ENCODE measurements at places on chromosomes 1 and 21.

- no peak for DNase-seq
Measured at GRCh38 chr1:156840898-156841279, 18.0 kb downstream of the INSRR start.

DNA sequence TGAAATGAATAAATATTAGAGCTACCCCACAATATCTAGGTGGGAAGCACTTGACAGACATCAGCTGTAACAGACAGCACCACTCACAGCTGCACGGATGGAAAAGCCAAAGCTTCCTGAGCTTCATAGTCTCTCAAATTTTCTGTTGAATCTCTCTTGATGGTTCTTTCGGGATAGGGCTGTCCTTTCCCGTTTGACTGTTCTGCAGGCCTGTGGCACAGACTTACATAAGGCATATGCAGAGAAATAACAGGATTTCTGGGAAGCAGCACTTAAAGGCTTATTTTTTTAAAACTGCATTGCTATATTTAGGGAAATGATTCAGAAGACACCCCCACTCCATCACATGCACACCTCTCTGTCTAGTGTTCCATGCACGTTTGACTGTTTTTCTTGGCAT, 77.5 kb downstream of the ZNF648 start:
- no peak for DNase-seq

- DNase-seq, result peak; percentile 19
Measured at GRCh38 chr1:114025609-114026401, 46.5 kb downstream of the OLFML3 start.

DNA sequence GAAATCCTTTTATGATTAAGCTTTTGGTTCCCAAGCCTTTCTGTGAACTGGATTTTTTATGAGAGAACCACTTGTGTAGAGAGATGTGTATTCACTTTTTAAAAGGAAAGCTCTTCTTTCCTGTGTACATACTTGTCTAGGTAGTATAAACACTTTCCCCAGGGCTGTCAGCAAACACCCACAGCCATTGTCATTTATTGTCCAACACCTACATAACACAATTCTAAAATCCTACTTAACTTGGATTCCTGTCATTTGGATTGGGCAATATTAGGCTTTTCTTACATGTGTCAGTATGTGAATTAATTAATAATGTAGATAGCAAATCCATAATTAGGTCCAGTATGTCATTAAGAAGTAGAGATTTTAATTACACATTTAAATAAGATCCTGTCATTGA, 12.3 kb downstream of the DDX20 start:
- no peak for DNase-seq

DNA sequence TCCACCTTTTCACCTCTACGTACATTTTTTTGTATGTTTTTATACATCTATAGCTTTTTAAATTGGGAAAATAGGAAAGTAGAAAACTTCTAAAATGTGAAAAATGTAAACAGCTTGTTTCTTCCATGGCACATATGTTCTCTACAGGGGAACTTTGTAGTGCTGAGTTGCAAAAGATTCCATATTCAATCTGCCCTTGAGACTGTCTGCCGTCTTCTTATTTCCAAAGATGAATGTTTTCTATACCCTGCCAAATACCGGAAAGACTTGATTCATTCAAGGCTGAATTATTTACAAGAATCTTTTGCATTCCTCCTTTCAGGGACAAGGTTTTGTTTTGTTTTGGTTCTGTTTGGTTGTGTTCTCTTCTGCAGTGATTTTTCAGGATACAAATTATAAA, 1334.5 kb upstream of the ADGRL4 start:
- no peak for DNase-seq

- peak; percentile 61 for DNase-seq
Measured at GRCh38 chr1:236608930-236609726, 4.8 kb upstream of the HEATR1 start.

DNA sequence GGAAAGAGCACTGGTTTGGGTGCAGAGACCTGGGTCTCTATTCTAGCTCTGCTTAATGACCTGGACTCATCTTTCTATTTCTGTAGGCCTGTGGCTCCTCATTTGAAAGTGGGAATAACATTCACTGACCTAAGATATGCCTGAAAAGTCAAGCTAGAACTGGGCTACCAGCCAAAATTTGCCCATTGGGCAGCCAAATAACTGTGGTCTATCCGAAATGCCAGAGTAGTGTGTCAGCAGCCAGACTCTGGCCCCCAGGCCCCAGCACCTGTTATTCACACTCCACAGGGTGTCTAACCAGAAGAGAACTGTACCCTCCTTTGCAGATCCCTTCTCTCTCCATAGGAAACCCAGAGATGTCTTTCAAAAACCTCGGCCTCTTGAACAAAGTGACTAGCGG, 12.6 kb downstream of the DAB1 start:
- DNase-seq, result peak; percentile 41

DNA sequence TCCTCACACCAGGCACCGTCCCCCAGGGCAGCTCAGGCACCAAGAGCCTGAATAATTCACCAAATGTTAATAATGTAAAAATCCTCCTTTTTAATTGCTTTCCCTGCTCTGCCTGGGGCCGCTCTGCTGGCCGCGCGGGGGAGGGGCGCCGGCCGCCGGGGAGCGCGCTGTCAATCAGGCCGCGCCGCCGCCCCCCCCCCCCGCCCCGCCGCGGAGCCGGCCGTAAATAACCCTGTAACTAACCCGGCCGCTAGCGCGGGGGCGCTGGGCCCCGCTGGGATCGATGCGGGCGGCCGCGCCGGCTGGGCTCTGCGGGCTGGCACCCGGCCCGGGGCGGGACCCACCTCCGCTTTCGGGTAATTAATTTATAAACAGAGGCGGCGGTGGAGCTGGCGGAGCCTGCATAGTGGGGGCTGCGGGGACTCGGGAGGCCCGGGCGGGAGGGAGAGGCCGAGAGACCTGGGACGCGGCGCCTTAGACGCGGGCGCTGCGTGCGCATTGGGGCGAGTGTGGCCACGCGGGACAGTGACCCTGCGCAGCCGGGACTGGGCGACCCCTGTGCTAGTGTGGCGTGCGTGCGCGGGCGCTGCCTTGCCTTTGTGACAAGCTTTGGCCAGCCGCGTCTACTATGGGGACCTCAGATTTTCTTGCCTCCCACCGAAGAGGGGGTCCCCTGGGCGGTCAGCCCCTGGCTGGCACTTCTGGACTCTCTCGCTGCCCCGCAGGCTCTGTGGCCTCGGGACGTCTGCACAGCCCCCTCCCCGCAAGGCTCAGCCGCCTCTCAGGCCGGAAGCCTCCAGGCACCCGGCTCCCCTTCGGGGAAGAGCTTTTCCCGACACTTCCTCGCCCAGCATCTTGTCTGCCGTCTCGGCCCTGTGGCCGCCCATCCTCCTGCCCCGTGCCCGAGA, 16.6 kb downstream of the SAMD11 start:
- DNase-seq, result peak; percentile 78

- DNase-seq, result no peak
Measured at GRCh38 chr1:246213036-246213435, 294.0 kb downstream of the SMYD3 start.

DNA sequence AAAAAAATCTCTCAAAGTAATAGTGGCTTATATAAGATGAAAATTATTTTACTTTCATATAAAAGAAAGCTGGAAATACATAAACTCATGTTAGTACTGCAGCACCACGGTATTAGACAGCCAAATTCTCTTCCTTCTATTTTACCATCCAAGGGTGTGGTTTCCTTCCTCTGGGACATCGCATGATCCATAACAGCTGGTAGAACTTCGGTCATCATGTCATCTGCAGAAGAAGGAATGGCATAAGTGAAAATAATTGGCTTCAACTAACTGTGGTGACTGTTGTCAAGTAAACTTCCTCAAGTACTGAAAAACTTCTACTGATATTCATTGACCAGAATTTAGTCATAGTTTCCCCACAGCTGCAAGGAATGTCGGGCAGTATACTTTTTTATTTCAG, 28.3 kb upstream of the IFI44L start:
- no peak for DNase-seq

- peak; percentile 27 for DNase-seq
Measured at GRCh38 chr1:167428395-167428794, 89.9 kb downstream of the CD247 start.

DNA sequence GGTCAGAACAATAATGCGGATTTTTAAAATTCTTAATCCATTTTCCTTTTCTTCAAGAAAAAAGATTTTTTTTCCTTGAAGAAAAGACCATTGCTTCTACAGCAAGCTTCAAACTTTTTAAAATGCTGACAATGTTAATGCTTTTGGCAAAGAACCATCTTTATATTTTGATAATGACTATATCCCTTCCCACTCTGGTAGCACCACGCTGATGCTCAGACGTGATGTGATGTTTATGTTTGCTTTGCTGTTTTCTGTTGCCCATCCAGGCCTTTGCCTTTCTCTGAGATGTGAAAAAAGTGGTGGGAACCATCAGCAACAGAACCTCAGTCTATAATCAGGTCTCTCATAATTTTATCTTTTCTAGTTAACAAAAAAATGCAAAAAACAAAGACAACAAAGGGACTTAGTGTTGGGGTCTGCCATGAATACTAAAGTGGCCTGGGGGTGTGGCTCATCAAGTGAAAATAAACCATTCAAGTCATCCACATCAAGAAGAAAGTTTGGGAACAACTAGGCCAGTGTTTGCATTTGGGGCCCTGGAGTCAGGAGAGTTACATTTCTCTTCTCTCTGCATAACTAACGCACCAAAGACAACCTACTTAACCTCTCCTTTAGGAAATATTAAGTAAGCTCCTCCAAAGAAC, 244.6 kb upstream of the DMRTA2 start:
- peak; percentile 30 for DNase-seq

DNA sequence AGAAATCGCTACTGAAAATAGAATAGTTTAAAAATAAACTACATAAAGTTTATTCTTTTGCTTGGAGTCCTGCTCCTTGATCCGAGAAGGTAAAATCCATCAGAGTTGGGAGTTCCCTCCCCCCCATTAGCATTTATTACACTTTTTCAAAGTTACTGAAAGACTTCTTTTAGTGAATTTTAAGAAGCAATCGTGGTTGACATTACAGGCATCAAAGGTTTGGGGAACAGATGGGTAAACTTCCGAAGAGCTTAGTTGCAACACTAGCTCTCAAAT, 31.0 kb upstream of the NFIA start:
- no peak for DNase-seq

GRCh38 chr1:17531682-17532487, 7.6 kb upstream of the ARHGEF10L start:
- peak; percentile 62 for DNase-seq

- no peak for DNase-seq
Measured at GRCh38 chr1:220887202-220887519, 7.9 kb downstream of the HLX start.

DNA sequence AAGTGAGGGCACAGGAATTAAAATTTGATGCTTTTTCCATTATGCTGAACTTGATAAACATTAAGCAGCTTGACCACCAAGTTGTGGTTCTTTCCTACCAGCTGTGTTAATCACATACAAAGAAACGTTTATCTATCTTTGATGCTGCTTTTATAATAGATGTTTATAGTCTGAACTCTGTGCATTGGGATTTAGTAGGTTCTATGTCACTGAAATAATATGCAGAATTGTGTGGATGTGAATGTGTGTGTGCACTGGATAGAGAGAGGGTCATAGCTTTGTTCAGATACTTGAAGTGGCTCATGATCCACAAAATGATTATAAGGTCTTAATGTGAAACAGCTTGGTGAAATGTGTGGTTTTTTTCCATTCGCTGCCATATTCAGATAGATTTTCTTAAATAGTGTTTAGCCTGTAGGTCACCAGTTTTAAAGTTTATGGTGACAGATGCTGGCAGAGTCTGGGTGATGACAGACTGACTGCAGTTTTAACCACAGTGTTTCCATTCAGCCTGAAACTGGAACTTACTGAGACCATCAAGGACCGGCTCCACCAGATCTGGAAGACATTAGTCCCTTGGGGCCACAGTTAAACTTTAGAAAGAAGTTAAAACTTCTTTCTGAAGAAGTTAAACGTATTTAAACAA, 10.2 kb downstream of the DDI2 start:
- DNase-seq, result peak; percentile 24

DNA sequence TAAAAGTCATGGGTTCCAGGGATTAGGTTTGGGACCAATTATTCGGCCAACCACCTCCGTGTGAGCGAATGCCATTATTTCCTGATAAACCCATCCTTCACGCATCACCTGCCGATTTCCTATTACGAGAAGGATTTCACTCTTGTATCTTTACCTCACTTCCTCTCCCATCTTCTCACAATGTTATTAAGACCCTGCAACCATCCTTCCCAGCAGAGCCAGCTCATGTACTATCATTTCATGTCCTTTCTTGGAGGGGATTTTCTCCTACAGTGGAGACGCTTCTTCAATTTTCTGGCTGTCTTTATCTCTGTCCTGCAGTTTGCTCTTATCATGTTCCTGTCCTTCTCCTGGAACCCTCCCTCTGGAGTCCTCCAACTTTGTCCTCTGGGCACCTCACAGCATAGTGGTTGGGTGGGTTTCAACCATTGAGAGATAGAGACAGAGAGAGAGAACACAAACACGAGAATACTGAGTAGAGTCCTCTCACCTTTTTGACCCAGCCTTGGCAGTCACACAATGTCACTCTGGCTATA, 192.2 kb downstream of the DYRK1A start:
- DNase-seq, result no peak

DNA sequence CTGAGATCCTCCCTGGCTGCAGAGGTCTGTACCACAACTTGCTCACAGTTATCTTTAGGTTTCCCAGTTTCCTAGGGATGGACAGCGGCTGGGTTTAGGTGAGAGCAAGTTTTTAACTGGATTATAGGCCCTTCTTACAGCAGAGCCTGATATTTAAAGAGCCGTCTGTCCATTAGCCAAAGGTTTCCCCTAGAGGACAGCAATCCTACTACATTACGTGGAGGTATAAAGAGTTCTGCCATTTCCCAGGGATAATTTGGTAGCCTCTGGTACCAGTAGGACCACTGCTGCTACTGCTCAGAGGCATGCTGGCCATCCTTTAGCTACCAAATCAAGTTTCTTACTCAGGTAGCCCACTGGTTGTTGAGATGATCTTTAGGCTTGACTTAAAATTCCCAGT, 21.9 kb upstream of the FCGR2A start:
- DNase-seq, result no peak

- DNase-seq, result peak; percentile 53
Measured at GRCh38 chr1:116359060-116359830, 13.8 kb upstream of the ATP1A1 start.

GRCh38 chr1:24717887-24718650, 27.2 kb upstream of the CLIC4 start:
- DNase-seq, result no peak

DNA sequence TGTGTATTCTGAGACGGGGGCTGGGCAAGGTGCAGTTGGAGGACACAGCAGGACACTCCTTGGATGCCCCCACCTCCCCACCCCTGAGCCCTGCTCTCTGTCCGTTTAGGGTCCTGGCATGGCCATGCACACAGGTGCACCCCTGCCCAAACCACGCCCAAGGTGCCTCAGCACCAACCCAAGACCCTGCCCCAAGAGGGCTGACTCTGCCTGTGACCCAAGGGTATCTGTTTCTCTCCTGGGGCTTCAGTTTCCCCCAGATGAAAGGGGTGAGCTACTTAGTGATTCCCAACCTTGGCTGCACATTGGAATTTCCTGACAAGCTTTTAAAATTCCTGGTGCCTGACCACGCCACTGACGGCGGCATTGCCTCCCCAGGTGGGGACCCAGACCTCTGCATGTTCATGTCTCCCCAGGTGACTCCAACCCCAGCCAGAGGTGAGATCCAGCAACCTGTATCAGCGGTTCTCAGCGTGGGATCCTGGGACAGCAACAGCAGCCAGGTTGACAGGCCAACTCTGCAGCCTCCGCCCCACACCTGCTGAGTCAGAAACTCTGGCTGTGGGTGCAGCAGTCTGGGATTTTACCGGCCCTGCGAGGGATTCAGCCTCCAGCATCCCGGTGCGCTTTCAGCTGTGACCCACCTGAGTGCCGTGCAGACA, 483.4 kb downstream of the NPHP4 start:
- no peak for DNase-seq

Data from EH (cell line).